ENCODE measurements at places on chromosomes 7 and 10.

- DNase-seq: no peak
Observed at GRCh38 chr10:97396056-97396455, 5.1 kb downstream of the RRP12 start.

GRCh38 chr10:71367271-71367670 lies 29.4 kb upstream of the CDH23 start:
- DNase-seq: no peak

DNA sequence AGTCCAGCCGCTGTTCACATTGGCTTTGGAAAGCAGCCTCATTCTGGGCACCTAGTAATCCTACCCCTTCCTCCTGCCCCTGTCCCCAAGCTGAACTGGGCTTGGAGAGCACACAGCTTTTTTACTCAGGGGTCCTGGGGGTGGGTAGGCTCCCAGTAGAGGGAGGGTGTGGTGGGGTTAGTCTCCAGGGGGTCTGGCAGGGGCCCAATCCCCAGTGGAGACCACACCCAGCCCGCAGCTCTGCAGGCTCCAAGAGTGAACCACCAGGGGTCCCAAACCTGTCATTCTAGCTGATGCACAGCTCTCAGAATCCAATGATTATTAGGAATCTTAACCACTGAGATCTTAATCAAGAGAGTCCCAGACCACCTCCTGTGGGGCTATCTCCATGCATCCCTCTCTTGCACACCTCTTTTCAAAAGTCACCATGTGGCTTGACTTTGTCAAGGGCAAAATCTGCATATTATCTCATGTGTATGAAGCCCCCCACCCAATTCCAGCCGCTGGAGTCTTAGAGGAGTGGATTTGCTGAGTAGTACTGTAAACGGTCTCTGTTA lies 2.7 kb downstream of the HOXA11 start:
- no peak for DNase-seq

DNA sequence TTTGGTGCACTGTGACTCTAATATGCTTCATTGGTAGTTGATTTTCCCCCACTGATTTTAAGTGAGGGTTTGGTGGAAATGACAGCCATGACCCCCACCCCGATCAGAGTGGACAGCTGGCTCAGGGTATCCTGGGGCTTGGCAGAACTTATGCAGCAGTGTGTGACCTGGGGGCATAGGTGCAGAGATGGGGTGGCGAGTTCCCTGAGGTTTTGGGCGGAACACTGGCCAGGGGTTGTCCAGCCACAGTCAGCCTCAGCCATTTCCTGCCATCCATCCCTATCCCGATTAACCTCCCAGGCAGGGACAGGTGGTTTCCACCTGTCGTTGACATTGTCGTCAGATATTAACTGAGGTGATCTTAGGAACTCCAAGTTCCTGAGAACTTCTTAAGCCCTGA lies 155.8 kb upstream of the CHST15 start:
- no peak for DNase-seq

DNA sequence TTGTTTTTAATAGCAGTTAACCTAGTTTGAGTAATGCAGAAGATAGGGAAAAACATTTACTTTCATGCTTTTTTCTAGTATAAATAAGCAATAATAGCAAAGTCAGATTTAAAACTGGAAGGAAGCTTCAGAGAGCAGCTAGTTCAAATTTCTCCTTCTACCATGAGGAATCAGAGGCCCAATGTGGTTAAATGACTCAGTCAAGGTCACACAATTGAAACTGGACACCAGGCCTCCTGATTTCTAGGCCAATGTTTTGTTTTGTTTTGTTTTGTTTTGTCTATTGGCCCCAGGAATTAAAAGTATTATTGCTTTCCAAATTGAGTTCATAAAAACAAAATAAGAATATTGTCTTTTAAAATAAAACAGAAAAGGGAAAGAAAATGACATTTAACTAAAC lies 122.3 kb downstream of the TRIL start:
- DNase-seq: no peak

GRCh38 chr10:73263693-73264347 lies 11.4 kb upstream of the MRPS16 start:
- no peak for DNase-seq

DNA sequence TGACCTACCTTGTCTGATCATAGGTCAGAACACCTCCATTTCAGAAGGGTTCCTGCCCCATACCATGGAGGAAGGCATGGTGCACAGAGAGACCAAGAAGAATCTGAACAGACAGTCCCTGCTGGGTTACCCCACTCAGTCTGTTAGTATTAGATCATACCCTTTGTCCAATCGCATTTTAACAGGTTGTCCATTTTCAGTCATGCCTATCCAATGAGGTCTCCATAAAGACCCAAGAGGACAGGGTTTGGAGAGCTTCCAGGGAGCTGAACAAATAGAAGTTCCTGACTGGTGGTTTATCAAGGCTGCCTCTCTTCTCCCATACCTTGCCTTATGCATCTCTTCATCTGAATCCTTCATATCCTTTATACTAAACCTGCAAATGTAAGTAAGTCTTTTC lies 21.2 kb upstream of the SLC16A12 start:
- no peak for DNase-seq

DNA sequence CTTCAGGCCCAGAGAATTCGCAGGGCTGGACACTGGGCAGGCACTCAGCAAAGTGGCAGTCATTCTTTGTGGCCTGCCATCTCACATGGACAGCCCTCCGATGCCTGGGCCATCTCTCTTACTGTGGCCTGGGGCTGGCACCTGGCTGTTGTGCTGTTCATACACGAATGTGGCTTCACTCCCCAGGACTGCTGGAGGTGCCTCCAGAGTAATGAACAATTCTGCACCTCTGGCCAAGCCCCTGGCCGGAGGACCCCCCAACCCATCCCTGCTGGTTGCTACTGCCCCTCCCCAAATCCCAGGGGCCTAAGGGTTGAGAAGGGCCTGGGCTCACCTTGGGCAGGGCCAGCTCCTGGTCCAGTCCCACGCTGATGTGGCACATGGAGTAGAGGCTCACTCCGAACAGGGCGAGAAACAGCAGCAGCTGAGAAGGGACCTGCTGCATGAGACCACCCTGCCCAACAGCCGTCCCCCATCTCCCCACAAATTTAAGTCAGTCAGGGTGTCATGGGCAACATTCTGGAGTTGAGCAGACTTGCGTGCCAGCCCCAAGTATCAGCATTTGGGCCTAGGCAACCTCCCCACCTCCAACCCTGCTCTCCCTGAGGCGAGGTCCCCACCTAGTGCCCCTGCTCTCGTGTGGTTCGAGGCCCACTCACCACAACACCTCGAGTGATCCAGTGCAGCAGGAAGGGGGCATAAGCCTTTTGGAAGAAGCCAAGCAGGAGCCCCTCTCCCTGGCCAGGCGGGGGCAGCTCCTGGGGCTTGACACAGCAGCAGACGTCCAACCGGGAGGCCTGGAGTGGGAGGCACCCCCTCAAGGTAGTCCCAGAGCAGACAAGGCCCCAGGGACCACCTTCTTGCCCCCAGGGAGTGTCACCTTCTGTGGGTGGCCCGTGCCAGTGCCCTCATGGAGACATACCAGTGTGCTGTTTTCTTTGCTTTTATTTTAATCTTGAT lies 9.4 kb downstream of the NPC1L1 start:
- DNase-seq: no peak

DNA sequence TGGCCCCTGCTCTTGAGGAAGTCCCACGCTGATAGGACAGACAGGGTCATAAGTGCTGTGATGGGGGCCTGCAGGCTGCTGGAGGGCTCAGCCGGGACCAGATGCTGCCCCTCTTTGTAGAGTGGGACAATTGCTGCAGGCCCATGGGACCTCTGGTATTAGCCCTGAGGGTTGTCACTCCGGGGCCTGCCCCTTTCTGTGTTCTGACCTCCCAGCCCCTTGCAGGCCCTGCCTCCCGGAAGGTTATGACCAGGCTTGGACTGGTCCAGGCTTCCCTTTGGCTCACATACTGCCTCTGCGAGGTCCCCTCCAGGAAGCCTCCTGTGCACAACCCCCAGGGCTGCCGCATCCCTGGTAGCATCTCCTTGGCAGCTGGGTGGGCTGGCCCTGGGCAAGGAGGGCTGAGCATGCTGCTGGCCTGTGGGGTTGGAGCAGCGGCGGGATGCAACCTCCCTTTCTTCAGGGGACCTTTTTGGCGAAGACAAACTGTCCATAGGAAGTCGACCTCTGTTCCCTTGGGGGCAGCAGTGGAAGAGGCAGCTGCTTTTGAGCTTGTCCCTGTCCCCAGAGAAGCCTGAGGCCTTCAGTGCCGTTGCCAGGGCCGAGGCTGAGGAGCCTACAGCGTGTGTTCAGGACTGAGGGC lies 8.8 kb downstream of the LIMK1 start:
- DNase-seq: no peak

GRCh38 chr7:6232534-6232933 lies 39.9 kb downstream of the CYTH3 start:
- peak; percentile 14 for DNase-seq

GRCh38 chr7:18420748-18421147 lies 74.8 kb upstream of the HDAC9 start:
- no peak for DNase-seq

DNA sequence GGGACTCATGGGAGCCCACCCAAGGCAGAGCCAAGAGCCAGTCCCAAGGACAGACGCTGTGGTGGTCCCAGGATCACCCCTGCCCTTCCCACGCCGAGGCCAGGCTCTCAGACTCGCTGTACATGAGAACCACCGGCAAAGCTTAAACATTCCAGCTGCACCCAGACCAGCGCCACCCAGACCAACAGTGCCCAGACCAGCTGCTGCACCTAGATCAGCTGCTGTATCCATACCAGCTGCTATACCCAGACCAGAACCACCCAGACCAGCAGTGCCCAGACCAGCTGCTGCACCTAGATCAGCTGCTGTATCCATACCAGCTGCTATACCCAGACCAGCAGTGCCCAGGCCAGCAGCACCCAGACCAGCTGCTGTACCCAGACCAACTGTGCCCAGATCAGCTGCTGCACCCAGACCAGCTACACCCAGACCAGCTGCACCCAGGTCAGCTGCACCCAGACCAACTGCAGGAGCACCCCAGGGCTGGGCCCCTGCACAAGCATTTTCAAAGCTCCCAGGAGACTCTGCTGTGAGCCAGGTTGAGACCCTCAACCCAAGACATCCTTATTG lies 47.9 kb upstream of the CNPY1 start:
- DNase-seq: no peak

DNA sequence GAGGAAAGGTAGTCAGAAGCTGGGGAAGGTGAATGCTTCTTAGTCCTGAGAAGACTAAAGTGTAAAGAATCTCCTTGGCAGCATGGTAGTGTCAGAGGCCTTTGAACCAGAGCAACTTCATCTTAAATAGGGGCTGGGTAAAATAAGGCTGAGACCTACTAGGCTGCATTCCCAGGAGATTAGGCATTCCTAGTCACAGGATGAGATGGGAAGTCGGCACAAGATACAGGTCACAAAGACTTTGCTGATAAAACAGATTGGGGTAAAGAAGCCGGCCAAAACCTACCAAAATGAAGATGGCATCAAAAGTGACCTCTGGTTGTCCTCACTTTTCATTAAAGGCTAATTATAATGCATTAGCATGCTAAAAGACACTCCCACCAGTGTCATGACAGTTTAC lies 351.6 kb downstream of the LRRTM3 start:
- no peak for DNase-seq

GRCh38 chr10:126749015-126749655 lies 78.6 kb upstream of the C10orf90 start:
- peak; percentile 87 for DNase-seq

DNA sequence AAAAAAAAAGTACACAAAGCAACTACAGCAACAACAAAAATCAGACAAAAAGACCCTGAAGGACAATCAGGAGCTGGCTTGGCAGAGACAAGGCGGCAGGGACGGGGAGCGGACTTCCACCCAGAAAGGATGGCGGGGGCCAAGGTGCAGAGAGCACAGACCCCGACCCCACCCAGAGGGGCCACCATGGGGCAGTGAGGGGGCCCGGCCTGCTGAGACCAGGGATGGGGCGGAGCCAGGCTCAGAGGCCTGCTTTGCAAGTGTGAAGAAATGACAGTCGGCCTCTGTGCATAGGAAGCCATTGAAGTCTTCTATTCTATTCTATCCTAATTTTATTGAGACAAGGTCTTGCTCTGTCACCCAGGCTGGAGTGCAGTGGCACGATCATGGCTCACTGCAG lies 82.0 kb downstream of the ELFN1 start:
- DNase-seq: no peak

- no peak for DNase-seq
Observed at GRCh38 chr10:58743466-58744115, 230.9 kb downstream of the BICC1 start.

- DNase-seq: peak; percentile 90
Observed at GRCh38 chr7:4939971-4940728, 18.8 kb downstream of the MMD2 start.

GRCh38 chr7:117251687-117252086 lies 71.2 kb downstream of the WNT2 start:
- DNase-seq: no peak

DNA sequence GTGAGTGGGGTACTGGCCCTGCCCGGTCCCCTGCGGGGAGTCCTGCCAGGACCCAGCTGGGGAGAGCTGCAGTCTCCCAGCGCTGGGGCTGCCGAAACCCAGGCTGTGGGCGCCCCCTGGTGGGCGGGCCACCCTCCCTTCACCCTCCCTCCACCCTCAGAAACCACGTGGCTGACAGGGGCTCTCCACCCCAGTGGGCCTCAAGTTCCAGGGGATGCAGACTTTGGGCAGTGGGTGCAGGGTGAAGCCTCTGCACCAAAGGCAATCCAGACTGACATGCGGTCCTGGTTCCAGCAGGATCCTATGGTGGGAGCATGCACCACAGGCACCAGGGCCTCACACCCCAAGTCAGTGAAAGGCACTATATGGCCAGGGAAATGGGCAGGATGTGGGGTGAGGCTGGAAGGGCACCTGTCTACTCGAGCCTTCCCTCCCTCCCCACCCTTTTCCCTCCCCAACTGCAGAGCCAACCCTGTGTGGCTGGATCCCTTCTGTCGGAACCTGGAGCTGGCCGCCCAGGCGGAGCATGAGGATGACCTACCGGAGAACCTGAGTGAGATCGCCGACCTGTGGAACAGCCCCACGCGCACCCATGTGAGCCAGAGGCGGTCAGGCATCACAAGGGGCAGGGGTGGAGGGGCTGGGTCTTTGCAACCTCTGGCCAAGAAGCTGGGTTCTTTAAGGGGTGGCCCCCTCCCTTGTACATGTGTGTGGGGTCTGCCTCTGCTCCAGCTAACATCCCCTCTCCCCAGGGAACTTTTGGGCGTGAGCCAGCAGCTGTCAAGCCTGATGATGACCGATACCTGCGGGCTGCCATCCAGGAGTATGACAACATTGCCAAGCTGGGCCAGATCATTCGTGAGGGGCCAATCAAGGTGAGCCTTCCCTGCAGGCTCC lies 38.8 kb downstream of the PSAP start:
- peak; percentile 73 for DNase-seq

DNA sequence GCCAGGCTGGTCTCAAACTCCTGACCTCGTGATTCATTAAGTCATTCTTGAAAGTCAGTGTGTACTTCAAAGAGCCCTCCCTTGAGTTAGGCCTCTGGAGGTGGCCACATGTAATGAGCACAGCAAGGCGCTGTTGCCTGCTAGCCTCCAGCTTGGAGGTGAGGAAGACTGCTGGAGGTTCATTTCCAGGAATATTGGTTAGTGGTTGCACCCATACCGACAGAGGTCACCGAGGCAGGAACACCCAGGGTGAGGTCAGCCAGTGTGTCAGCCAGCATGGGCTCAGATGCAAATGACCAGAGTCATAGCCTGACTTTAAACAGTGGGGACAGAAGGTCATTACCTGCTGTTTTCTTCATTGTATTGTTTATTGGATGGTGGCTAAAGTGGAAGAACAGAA lies 85.0 kb downstream of the PLPP4 start:
- no peak for DNase-seq

- peak; percentile 71 for DNase-seq
Observed at GRCh38 chr10:91575044-91575610, 57.7 kb downstream of the PPP1R3C start.

GRCh38 chr7:90413185-90413528 lies 9.9 kb downstream of the CLDN12 start:
- no peak for DNase-seq
